ENCODE measurements at places on chromosomes 1 and 21.
A peak's percentile ranks its signal among the peaks of the same experiment; 100 is the strongest.

- no peak for DNase-seq
These were observed 40.2 kb downstream of the FOXD2 start for GRCh38 chr1:47478090-47478489.

DNA sequence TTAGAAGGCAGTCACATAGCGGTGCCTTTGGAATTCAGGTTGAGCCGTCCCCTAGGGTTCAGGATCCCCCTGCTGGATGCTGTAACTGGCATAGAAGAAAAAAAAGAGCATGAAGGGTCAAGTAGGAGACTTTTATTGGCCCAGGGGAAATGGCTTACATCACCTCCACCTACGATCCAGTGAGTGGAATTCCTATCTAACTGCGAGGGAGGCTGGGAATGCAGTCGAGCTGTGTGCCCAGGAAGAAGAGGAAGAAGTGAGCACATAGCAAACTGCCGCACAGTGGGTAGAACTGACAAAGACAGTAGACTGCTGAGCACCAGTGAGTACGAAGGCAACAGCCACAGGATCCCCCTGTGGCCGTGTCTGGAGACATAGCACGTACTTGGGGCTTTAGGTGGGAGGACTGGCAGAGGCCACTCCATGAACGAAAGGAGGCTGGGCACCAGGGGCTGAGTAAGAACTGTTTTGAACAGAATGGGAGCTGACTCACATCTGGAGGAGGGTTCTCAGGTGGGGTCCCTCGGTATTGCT is 79.2 kb downstream of the RNF220 start:
- no peak for DNase-seq

GRCh38 chr1:31531177-31531999 is 44.9 kb upstream of the TINAGL1 start:
- peak; percentile 40 for DNase-seq

DNA sequence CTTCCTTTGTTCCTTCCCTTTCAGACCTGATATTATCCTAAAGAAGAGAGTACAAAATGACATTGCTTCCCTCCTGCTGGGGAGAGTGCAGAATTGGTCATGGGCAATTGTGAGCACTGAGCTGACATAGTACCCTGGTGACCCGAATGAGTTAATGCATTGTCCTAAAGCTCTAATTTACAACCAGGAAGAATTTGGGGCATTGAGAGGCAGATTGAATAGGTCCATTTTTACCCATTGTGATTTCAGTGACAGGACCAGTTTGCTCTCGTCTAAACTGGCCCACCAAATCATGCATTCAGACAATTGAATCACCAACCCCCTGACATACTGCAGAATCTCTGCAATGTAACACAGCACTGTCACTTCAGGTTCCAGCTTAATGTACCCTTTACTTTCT is 497.4 kb downstream of the DPYD start:
- DNase-seq: no peak

GRCh38 chr1:64664299-64664698 is 80.6 kb upstream of the RAVER2 start:
- DNase-seq: peak; percentile 28

DNA sequence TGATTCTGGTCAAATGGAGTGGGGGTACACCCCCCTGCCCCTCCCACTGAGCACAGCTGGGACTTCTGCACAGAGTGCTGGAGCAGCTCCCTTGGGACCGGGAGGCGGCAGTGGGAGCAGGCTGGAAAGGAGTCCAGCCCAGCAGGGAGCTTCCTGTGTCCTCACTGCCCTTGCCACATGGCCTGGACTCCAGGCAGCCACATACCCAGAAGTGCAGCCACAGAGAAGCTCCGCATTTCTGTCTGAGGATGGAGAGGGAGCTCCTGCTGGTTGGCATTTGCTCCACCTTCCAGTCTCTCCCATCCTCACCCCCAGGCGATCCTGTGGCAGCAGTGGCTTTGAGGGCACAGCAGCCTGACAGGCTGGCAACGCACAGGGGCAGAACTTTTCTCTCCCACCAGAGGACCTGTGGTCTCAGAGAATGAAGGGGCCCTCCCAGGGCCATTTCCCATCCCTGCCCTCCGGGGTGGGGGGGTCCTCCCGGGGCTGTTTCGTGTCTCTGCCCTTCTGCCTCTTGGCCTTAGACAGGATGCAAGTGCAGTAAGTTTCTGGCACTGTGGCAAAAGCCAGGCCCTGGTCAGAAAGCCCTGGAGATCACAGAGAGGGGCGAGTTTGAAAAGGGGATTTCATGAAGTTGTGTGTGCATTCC is 103.6 kb upstream of the COL6A1 start:
- no peak for DNase-seq

- peak; percentile 4 for DNase-seq
These were observed 251.8 kb downstream of the CRB1 start for GRCh38 chr1:197519741-197520334.

GRCh38 chr1:30930631-30931173 is 22.1 kb upstream of the SDC3 start:
- DNase-seq: no peak

GRCh38 chr21:37259426-37259825 is 7.7 kb downstream of the VPS26C start:
- no peak for DNase-seq

- no peak for DNase-seq
These were observed 20.1 kb downstream of the YTHDF2 start for GRCh38 chr1:28756846-28757245.
